ENCODE measurements at places on chromosomes 6 and 20. TPM values are rescaled to one million over a fixed set of nuclear protein-coding genes. Genes with fewer than 3 reads are reported as not detected.

MRPL18 gene
- 65.5 TPM for total RNA-seq

REV3L gene
- 51.5 TPM for total RNA-seq

ELOVL5 gene
- total RNA-seq, result 89.9 TPM

TRIM15 gene
- total RNA-seq, result not detected

C6orf141 gene
- not detected for total RNA-seq

IL17A gene
- not detected for total RNA-seq

PROCR gene
- 129 TPM for total RNA-seq

NOTCH4 gene
- 0.65 TPM for total RNA-seq

KHDC1L gene
- not detected for total RNA-seq

SLC22A7 gene
- total RNA-seq, result not detected

HLA-DMB gene
- total RNA-seq, result 0.07 TPM

DDX43 gene
- total RNA-seq, result 2.8 TPM

ENPP1 gene
- total RNA-seq, result 37.4 TPM

BIRC7 gene
- total RNA-seq, result 0.07 TPM

GNL1 gene
- total RNA-seq, result 62.6 TPM

OLIG3 gene
- not detected for total RNA-seq

OR2H2 gene
- total RNA-seq, result not detected

VNN1 gene
- not detected for total RNA-seq

GJA10 gene
- not detected for total RNA-seq

RAET1E gene
- total RNA-seq, result 0.17 TPM

APCDD1L gene
- total RNA-seq, result 173 TPM

SPATA25 gene
- total RNA-seq, result 0.65 TPM

SNX14 gene
- total RNA-seq, result 94.9 TPM

FOXC1 gene
- 8.2 TPM for total RNA-seq

All from smooth muscle cell of the pulmonary artery (primary cell).